ENCODE measurements at places on chromosomes 1 and 21.

- ATAC-seq: peak; percentile 92
Observed at GRCh38 chr1:198088360-198089071, 68.3 kb upstream of the NEK7 start.

DNA sequence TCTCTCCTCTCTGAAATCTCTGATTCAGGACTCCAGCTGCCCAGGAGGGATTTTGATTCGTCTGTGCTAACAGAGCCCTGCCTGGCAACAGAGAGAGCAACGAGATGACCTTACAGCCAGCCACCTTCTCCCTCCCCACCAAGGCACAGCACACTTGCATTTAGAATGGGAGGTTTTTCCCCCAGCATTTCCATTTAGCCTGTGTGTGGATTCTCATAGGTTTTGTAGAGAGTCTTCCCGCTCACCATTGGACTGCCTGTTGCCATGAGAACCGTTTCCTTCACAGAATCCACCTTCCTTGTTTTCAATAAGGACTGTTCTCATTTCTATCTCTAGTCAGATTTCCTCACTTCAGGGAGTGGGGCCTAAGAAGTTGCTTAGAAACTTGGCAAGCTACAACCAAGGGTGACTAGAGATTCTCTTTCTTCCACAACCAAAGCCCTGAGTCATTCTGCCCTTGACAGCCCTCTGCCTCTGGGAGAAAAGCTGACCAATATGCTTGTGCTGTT lies 5.8 kb upstream of the IKBKE start:
- ATAC-seq: peak; percentile 40

DNA sequence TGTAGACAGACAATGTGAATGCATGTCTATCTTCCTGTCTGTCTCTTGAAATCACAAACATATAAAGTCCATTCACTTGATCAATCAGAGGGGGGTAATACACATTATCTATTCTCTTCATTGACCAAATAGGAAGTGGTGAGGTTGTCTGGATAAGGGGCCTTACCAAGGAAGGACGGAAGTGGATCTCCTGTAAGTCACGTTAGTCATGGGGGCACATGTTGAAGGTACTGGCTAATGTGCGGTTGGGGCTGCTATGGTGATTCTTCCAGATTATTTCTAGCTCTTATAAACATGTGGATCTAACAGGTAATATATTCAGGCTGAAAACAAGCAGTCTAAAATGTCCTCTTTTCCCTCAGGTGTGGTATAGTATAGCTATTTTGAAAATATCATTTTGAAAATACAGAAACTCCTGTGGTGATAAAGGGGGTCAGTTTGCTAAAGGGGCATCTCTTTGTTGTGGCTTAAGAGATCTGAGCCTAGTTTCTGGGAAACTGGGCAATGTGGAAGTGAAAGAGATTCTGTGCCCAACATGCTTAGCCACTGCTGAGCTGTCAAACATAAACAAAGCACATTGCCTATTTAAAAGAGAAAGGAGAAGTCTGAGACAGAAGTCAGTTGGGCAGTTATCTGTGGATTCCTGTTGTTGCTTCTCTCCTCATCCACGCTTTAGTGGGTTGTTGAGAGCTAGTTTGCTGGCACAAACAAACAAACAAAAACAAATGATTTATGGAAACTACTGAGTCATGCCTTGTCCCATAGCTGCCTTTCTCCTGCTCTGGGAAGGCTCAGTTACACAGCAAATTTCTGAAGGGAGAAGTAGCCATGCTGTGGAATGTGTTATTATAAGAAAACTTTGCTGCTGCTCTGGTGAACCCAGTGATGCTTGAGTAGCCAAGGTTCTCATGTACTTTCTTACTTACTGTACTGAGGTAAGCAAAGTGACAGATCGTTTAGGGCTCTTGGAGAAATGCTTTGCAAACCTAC lies 166.9 kb downstream of the HLX start:
- ATAC-seq: peak; percentile 90

DNA sequence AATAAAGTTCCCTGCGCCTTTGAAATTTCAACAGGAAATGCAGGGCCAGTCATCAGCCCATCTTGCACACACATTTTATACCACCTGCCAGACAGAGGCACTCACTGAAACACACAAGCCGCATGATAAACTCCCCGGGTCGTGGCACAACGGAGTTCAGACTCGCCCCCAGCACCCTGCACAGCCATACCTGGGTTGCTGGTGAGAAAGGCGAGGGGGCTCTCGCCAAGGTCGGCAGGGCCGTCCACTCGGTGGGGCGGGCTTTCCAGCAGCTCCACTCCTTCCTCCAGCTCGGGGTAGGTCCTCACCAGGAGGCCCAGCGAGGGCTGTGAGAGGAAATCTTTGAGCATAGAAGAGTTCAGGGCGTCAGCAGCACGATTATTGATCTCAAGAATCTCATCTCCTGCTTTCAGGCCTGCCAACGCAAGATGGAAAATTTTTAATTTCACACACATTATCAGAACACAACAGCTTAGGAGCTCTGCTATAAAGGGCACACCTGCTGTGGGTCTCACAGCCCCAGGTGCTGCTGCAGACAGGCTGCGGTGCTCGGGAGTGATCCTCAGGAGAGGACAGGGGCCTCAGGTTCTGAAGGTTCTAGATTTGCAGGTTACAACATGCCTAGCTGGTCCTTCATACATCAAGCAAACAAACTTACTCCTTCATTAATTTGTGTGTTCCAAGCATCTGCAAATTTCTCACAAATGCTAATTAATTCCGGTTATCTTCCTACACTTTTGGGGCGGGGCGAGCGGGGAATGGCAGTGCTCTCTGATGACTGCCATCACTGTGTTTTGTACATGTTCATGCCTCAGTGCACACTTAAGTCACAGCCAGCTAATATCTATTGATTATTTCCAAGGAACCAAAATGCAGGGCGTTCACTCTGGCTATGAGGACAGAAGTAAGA lies 144.2 kb upstream of the KRTAP19-8 start:
- ATAC-seq: no peak

- ATAC-seq: no peak
Observed at GRCh38 chr1:151718666-151719065, 2.1 kb upstream of the CELF3 start.

GRCh38 chr1:26701266-26701994 lies 5.6 kb downstream of the ARID1A start:
- ATAC-seq: no peak

Data from SK-N-SH treated with all-trans-retinoic acid at 6 μM for 48 hours (cell line).